A673 (cell line): ENCODE measurements at places on chromosomes 4 and X. TPM values are rescaled to one million over a fixed set of nuclear protein-coding genes. Genes with fewer than 3 reads are reported as not detected.
A peak's percentile ranks its signal among the peaks of the same experiment; 100 is the strongest.

DNA sequence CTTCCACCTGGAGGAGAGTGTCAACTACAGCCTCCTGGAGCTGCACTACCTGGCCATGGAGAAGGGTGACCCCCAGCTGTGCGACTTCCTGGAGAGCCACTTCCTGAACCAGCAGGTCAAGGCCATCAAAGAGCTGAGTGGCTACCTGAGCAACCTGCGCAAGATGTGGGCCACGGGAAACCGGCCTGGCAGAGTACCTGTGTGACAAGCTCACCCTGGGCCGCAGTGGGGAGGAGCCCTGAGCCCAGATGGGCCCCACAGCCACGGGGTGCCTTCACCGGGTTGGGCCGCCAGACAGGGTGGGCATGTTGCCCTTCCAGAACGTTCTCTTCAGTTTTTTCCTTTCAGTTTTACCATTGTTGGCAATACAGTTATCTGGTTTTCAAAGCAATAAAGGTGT lies 15.2 kb upstream of the FAM47A start:
- DNase-seq, result no peak

GYG2 gene
- total RNA-seq, result 39.8 and 59.7 TPM in 2 replicates

ETDB gene
- not detected in 2 replicates for total RNA-seq

- no peak for DNase-seq
These were observed 181.7 kb upstream of the TBC1D9 start for GRCh38 chr4:140937866-140938265.

DNA sequence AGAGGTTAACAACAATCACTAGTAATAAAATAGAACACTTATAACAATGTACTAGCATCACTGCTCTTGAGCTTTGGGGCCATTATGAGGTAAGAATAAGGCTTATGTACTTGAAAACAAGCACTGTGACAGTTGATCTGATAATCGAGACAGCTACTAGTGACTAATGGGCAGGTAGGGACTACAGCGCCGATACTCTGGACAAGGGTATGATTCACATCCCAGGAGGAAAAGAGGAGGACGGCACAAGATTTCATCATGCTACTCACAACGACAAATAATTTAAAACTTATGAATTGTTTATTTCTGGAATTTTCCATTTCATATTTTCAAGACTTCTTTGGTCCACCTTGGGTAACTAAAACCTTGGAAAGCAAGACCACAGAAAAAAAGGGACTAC lies 62.3 kb downstream of the FAM184B start:
- no peak for DNase-seq

- DNase-seq, result no peak
These were observed 17.2 kb downstream of the ATRX start for GRCh38 chrX:77768787-77769186.

QRFPR gene
- 23.6 and 32.2 TPM in 2 replicates for total RNA-seq

CHIC1 gene
- total RNA-seq, result 4.7 and 5.2 TPM in 2 replicates

GRCh38 chr4:109967798-109968520 lies 55.3 kb downstream of the EGF start:
- DNase-seq, result no peak

GRCh38 chrX:48779399-48779798 lies 7.0 kb upstream of the GATA1 start:
- no peak for DNase-seq

- no peak for DNase-seq
These were observed 251.1 kb downstream of the GLUD2 start for GRCh38 chrX:121298499-121298898.

- DNase-seq, result no peak
These were observed 634 bp downstream of the APOO start for GRCh38 chrX:23907111-23907497.

DNA sequence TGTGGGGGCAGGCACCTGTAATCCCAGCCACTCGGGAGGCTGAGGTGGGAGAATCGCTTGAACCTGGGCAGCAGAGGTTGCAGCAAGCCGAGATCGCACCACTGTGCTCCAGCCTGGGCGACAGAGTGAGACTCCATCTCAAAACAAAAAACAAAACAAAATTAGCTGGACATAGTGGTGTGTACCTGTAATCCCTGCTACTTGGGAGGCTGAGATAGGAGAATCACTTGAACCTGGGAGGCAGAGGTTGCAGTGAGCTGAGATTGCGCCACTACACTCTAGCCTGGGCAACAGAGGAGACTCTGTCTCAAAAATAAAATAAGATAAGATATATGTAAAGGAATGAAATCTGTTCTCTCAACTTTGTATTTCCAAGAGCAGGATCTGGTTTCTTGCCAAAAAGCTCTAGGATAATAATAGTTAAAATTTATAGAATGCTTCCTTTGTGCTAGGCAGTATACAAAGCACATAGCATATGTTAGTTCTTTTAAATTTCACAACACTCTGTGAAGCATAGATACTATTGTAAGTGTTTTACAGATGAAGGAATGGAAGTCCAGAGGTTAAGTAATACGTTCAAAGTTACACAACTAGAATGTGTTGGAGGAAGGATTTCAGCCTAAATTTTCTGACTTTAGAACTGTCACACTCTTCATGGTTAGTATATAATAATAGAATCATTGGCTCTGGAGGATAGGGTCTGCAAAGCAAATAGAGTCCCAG lies 10.3 kb downstream of the MRPL1 start:
- DNase-seq, result no peak

GRCh38 chr4:171719691-171720090 lies 93.5 kb upstream of the GALNTL6 start:
- no peak for DNase-seq

DNA sequence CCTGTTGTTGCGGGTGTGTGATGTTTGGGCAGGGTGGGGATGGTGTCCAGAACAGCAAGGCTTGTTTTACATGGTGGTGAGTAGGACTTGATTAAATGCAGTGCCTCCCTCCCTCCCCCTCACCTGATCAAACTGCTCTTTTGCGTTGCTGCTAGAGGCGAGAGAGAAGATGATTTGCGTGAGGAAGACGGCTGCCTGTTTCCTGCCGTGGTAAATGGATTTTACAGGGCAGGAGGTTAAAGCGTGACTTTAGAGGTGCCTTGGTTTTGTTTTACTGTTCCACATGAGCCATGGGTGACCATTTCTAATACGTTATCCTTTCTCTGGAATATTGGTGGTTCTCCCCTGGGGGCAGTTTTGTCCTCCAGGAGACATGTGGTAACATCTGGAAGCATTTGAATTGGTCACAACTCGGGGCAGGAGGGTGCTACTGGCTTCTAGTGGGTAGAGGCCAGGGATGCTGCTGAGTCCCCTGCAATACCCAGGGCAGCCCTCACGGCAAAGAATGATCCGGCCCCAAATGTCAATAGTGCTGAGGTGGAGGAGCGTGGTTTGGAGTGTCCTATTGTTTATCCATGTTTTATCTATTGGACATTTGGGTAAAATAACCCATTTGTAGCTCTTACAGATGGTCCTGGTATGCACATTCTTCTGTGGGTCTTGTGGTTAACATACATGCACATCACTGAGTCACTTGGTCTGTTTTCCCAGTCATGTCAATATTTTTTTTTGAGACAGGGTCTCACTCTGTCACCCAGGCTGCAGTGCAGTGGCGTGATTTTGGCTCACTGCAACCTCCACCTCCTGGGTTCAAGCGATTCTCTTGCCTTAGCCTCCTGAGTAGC lies 73.7 kb downstream of the SHROOM2 start:
- no peak for DNase-seq

- DNase-seq, result peak; percentile 67
These were observed 38.5 kb upstream of the TAPT1 start for GRCh38 chr4:16264798-16265197.

MAGEA10 gene
- total RNA-seq, result not detected in 2 replicates

GRCh38 chr4:90449626-90450025 lies 322.4 kb downstream of the CCSER1 start:
- no peak for DNase-seq

GRCh38 chrX:153875391-153876111 lies 10.4 kb downstream of the L1CAM start:
- DNase-seq, result peak; percentile 56

DNA sequence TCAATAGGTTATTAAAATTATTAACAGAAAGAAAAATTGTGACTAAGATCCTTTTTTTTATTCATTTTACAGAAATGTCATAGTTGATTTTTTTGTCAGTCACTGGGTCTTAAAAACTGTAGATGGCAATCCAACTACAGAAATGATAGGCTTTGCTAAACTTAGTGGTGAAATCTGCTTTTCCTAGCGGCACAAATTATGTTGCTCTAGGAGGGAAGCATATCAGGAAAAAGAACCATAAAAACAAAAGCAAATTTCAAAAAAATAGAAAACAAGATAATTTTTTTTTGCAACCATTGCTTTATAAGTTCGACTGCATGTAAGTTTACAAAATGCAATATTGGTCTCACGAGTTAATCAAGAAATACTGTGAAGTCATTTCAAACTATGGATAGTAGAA lies 443.5 kb upstream of the IGFBP7 start:
- DNase-seq, result no peak

DNA sequence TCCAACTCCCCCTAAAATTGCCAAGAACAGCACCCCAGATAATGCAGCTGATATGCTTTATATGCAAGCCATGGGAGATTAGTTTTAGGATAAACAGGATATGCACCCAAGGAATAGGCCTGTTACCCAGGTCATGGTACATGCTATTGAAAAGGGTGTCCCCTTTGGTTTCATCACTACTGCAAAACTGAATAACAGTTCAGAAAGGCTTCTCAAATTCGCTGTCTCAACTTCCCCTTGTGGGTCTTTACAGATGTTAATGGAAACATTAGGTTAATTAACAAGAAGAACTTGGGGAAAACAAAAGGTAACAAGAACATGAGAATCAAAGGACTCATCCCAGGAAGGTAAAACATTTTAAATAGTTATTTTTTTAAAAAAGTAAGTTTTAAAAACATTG lies 318.7 kb downstream of the PRR32 start:
- no peak for DNase-seq

- no peak for DNase-seq
These were observed 324.0 kb downstream of the ARHGAP10 start for GRCh38 chr4:148055844-148056243.

DNA sequence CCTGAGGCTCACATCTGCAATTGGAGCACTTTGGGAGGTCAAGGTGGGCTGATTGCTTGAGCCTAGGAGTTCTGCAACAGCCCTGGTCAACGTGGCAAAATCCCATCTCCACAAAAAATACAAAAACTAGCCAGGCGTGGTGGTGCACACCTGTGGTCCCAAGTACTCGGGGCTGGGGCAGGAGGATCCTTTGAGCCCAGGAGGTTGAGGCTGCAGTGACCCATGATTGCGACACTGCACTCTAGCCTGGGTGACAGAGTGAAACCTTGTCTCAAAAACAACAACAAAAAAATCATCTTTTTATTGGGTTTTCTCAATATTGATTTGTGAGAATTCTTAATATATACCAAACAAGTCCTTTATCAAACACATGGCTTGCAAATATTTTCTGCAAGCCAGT lies 64.9 kb downstream of the ANKRD17 start:
- DNase-seq, result no peak

GRCh38 chr4:185849664-185850550 lies 37.9 kb upstream of the SORBS2 start:
- no peak for DNase-seq

GRCh38 chr4:10094841-10095240 lies 21.8 kb downstream of the WDR1 start:
- DNase-seq, result no peak

- peak; percentile 18 for DNase-seq
These were observed 24.2 kb downstream of the FAM156A start for GRCh38 chrX:52933976-52934703.

DNA sequence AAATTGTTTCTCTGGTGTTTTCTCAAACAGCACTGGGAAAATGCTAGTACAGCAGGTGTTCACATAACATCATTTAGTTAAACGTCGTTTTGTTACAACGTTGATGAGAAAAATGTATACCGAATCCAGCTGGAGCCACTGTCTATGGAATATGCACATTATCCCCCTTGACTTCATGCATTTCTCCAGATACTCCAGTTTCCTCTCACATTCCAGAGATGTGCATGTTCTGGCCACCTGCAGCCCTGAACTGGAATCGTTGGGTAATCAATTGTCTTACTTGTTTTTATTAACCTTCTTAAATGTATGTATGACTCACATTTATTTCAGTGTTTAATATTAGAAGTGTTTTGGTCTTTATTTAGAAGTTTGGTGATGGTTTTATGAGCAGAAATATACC lies 18.4 kb upstream of the ODAM start:
- no peak for DNase-seq

DNA sequence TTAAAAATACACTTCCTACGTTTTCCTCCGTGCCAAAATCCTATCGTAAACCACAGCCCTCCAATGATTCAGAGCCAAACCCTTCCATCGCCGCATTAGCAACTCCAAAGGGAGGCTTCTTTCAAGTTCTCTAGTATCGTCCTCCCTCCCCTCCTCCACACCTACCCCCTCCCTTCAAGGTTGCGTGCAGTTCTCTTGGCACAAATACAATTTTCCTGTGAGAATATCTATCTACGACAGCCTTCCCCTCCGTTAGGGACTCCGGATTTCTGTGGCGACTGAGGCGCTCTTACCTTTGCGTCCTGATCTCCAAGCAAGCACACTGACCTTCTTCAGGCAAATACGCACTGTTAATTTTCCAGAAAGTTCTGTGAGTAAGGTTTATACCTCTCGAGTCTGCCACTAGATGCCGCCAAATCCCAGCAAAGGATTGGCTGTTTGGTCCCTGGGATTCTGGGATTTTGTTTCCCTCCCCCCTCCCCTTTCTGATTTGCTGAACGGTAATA lies 1.2 kb upstream of the MORF4L2 start:
- DNase-seq, result peak; percentile 78
